ENCODE measurements at places on chromosomes 16 and 17.

DNA sequence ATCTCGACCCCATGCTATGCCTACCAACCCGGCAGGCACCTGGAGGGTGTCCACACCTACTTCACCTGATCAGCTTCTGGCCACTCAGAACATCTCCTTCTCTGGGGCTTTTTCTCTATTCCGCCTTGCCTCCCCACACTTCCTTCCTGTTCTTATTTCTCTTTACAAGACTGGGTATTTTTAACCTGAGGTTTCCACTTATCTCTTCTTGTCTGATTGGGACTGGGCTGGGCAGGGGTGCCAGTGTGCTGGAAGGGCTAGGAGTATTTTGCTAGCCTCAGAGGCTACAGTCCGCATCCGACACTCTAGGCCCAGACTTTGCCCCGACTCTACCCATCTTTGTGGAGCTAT lies 26.2 kb upstream of the ZNF652 start:
- no peak for DNase-seq

DNA sequence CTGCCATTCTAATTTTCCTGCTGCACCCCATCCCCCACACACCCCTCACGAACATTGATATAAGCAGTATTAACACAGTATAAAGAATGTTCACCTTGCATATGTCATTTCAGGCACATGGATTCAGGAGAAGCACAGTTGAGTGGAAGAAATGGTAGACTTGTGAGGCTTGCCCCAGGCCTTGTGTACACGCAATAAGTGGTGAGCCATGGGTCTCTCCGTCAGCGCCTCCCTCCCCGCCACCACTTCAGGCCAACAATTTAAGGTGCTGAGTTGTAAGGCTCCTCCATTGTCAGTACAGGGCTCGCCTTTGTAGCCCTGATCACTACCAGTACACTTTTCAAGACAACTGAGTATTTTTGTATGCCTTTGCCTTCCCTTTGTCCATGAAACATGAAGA lies 12.2 kb upstream of the CLEC18C start:
- no peak for DNase-seq

- DNase-seq: no peak
Measured at GRCh38 chr17:1001640-1002411, 4.9 kb downstream of the TIMM22 start.

DNA sequence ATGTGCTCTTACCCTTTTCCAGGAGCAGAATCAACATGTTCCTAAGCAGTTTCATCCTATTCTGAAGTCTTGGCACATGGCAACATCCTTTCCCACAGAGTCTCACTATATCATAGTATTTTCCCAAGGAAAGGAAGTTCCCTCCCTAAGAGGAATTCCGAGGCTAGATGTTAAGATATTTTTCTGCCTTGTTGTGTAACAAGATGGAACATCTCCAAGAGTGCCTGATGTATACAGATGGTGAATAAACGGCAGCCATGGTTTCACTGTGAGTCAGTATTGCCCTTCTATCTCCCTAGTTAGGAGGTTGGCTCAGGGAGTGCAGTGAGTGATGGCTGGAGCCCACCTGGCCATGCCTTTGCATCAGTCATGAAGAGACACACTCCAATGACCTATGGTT lies 48.2 kb downstream of the SPACA3 start:
- no peak for DNase-seq

- no peak for DNase-seq
Measured at GRCh38 chr17:10292057-10292937, 80.5 kb downstream of the MYH13 start.

- DNase-seq: peak; percentile 79
Measured at GRCh38 chr17:47733047-47733673, at the start of gene TBX21. TSS of gene TBX21 (plus strand) at chr17:47733236. CDS start at chr17:47733455, 219 bp downstream.

- no peak for DNase-seq
Measured at GRCh38 chr16:62298600-62298999, 262.4 kb upstream of the CDH8 start.

DNA sequence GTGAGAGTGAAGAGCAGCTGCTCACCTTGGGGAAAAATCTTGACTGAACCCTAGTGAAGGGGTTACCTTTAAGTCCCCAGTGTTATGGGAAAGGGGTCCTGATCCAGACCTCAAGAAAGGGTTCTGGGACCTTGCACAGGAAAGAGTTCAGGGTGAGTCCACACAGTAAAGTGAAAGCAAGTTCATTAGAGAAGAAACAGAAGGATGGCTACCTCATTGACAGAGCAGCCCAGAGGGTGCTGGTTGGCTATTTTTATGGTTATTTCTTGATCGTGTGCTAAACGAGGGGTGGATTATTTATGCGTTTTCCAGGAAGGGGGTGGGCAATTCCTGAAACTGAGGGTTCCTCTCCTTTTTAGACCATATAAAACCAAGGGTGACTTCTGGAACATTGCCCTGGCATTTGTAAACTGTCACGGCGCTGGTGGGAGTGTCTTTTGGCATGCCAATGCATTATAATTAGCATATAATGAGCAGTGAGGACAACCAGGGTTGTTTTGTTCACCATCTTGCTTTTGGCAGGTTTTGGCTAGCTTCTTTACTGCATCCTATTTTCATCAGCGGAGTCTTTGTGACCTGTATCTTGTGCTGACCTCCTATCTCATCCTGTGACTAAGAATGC lies 58.4 kb downstream of the SMPD3 start:
- no peak for DNase-seq

GRCh38 chr17:44794851-44795413 lies 35.2 kb downstream of the GJC1 start:
- DNase-seq: no peak

DNA sequence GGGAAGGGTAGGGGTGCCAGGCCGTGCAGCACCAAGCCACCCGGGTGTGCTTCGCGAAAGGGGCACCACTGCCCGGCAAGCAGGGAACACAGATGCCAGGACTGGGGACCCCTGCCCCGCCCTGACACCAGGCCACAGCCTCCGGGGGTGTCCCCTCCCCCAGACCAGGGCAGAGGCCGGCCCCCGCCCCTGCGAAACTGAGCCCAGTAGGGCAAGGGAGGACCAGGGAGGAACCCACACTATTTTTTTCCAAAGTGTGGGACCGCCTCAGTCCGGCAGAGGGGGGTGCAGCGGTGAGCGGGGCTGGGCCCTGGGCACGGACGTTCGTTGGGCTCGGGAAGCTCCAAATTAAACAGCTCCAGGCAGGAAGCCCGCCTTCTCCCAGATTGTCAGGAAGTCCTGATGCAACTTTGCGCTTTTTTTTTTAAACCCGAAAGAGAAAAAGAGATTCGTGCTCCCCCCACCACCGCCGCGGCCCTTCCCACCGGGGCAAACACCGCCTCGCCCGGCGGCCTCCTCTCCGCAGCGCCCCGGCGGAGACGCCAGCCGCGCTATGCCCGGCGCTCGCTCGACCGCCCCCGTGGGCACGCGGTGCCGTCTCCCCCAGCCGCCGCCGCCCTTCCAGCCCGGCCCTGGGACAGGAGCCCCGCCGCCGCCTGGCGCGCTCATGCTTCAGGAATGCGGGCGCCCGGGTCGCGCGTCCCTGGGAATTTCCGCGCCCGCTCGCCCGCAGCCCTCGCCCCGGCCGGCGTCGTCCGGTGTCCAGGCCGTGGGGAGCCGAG lies 755 bp downstream of the PIEZO1 start:
- no peak for DNase-seq

DNA sequence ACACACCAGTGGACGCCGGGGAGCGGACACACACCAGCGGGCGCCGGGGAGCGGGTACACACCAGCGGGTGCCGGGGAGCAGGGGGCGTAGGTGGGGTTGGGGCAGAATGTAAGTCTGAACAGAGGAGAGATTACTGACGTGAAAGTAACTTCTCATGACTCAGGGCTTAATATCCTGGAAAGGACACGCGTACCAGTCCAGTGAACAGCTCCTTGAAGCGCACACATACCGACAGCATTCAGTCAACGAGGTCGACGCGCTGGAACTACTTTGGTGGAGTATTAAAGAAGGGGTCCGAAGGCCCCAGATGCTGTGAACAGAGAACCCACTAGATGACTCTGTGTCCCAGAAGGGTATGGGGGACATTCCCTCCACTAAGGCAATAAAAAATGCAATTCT lies 129.6 kb downstream of the ENGASE start:
- no peak for DNase-seq

GRCh38 chr16:11101695-11102522 lies 154.1 kb downstream of the SOCS1 start:
- no peak for DNase-seq

- DNase-seq: no peak
Measured at GRCh38 chr17:17108451-17109049, 66.3 kb downstream of the MPRIP start.

DNA sequence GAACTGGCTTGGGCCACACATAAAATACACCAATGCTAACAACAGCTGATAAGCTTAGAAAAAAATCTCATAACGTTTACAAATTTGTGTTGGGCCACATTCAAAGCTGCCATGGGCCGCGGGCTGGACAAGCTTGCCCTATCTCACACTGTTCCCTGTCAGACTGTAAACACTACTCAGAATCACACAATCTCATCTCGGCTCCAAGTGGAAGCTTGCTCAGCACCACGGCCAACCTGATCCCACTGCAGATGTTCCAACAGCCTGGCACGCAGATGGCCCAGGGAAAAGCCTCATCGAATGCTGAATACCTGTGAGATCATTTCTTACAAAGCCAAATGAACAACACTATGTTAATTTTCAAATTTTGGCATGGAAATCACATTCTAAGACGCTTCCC lies 125.8 kb downstream of the ANKRD11 start:
- DNase-seq: no peak

- DNase-seq: no peak
Measured at GRCh38 chr17:58153671-58154070, 5.5 kb downstream of the OR4D1 start.

DNA sequence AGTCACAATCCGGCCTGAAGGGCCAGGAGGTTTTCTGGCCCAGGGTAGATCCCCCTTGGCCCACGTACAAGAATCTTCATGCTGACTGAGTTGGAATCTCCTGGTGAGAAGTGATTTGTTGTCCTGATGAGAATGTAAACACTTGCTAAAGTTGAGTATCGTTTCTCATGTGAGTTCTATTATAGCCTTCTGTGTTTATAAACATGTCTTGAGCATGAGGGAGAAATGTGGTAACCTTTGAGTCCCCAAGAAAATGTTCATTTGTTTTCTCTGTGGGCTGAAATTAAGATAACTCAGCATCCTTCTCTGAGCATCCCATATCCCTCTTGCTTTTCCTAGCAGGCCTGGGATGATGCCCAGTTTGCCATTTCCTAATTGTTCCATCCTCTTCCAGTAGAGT lies 204.8 kb downstream of the FTO start:
- DNase-seq: no peak

DNA sequence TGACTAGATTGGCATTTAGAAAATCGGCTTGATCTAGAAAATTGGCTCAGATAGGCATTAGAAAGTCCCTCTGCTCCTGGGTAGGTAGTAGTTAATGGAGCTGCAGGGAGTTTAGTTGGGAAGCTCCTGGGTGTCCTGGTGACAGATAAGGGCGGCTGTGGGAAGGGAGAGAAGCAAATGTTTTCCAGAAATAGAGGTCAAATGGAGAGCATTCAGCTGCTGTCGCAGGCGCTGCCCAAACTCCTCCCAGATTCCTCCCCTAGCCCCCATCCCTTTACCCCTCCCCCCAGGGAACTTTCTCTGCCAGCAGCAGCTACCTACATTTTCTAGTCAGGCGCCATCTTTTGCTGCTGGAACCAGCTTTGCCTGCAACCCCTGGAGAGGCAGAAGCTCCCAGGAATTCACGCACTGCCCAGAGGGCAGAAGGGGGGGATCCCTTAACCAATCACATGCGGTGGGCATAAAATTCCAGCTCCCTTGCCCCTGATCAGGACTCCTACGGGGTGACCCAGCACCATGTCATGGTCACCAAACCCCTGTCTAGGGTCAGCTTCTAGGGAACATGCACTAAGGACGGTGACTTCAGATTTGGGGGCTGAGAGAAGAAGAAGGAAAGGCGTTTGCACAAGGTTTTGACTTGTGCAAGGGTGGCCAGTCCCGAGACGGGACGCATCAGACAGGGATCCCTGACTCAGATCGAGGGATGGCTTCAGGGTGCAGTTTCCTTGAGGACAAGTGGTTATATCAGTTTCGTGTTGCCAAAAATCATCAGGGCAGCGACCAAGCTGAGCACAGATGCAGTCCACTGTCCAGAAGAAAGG lies 43.8 kb downstream of the SOCS1 start:
- no peak for DNase-seq

DNA sequence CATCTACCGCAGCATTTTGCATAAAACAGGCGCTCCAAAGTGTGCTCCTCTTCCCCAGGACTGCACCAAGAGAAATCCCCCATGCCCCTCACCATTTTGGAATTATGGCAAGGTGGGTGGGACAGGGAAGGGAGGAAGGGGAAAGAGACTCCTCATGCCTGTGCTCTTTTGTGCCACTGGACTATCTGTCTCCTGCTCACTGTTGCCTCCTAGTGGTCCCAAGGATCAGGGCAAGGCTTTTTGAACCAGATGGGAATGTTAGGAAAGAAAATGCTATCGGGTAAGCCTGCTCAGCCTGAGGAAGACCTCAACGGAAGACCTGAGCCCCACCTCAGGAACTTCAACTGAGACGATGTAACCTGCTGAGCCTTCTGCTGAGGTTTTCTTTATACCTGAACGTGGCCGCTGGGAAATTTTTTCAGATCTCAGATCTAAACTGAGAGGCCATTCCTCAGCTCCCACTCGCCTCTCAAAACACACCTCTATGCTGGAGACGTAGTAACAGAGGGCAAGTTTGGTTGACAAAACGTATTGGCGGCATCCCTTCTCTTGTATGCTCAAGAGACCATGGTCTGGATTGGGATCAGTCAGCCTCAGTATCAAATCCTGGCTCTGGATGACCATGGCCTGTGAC lies 58.3 kb downstream of the SPACA3 start:
- peak; percentile 7 for DNase-seq

GRCh38 chr16:27364493-27365141 lies 37.4 kb upstream of the IL21R start:
- DNase-seq: no peak

GRCh38 chr17:19369846-19370492 lies 7.4 kb upstream of the B9D1 start:
- no peak for DNase-seq

DNA sequence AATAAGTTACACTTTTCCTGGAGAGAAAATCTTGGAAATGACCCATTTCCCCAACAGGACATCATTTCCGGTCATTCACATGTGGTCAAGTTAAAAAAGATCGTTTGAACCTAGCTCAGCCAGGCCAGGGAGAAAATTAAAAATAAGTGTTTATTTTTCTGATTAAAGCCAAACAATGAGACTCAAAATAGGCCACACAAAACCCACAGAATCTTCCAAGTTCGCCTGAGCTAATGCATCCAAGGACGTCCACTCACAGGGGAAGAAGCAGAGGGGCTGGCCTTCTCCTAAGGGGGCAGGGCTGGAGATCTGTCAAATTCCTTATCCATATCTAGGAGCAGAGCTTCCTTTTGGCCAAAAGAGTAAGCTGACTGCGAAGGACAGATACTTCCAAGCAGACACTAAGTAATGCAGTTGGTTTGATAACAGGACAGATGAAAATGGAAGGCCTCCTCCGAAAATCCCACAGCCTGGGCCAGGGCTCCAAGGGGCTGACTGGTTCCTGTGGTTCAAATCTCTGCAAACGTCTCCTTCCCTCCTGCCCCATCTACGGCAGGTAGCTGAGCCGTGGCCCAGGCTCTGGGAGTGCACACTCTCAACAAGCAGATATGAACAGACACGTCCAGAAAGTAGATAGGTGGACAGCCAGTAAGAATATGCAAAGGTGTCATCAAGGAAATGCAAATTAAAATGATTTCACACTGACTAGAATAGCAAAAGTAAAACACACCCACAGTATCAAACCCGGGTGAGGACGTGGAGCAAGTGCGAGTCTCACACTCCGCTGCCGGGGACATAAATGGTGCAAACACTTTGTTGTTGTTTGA lies 98.5 kb downstream of the MRM3 start:
- DNase-seq: no peak
